ENCODE measurements at places on chromosomes 2 and 18. TPM values are rescaled to one million over a fixed set of nuclear protein-coding genes. Genes with fewer than 3 reads are reported as not detected.

DNA sequence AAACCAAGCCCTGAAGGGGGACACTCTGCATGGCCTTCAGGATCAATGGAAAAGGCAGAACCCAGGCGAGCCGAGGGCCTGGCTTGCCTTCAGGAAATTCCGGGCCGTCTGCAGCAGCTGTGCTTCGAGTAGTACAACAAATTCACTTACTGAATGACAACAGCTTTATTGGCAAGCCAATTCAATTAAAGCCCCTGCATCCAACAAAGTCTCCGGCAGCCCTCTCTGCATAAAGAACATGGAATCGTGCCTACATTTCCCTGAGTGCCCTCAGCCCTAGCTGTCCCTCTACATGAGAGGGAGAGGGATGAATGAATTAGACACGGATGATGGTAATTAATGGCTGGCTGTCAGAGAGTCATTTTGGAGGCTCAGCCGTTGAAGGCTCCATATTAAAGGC, 189.0 kb downstream of the BCL11A start:
- DNase-seq = peak; percentile 34

IL37 gene
- polyA plus RNA-seq = not detected

- DNase-seq = no peak
These were observed 120.9 kb downstream of the DHRS9 start for GRCh38 chr2:169190197-169190775.

GRCh38 chr18:25880441-25880840, 210.0 kb downstream of the SS18 start:
- no peak for DNase-seq

GRCh38 chr2:98896416-98896815, 39.6 kb downstream of the CRACDL start:
- no peak for DNase-seq

- no peak for DNase-seq
These were observed 516.3 kb upstream of the FSIP2 start for GRCh38 chr2:185222311-185222710.

- DNase-seq = no peak
These were observed 2.9 kb downstream of the DNPEP start for GRCh38 chr2:219384859-219385258.

- peak; percentile 38 for DNase-seq
These were observed 13.6 kb upstream of the THADA start for GRCh38 chr2:43609290-43609918.

HRH4 gene
- 0.06 TPM for polyA plus RNA-seq

ZNF385B gene
- polyA plus RNA-seq = 7.9 TPM

DNAH7 gene
- polyA plus RNA-seq = 0.28 TPM

DNA sequence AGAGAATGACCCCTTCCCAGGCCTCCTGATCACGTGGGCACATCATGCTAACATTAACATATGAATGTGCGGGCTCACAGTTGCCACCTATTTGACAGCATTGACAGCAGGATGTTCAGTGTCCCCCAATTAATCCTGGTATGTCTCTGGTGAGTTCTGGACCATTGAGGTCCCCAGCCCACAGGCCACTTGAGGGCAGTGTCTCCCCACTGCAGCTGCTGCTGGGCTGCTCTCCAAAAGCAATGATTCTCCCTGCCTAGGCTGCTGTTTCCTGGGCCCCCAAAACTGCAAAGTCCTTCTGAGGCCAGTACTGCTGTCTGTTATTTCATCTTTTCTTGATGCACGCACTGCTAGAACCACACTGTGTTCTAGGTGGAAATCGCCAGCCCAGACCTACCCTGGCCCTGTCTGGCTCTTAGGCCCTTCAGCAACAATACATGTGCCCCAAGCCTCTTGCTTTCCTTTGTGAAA, 52.7 kb upstream of the MAPK4 start:
- no peak for DNase-seq

GRCh38 chr18:56662063-56662408, 10.9 kb downstream of the WDR7 start:
- DNase-seq = no peak

GRCh38 chr2:71589763-71590162, 136.4 kb downstream of the DYSF start:
- DNase-seq = no peak

DNA sequence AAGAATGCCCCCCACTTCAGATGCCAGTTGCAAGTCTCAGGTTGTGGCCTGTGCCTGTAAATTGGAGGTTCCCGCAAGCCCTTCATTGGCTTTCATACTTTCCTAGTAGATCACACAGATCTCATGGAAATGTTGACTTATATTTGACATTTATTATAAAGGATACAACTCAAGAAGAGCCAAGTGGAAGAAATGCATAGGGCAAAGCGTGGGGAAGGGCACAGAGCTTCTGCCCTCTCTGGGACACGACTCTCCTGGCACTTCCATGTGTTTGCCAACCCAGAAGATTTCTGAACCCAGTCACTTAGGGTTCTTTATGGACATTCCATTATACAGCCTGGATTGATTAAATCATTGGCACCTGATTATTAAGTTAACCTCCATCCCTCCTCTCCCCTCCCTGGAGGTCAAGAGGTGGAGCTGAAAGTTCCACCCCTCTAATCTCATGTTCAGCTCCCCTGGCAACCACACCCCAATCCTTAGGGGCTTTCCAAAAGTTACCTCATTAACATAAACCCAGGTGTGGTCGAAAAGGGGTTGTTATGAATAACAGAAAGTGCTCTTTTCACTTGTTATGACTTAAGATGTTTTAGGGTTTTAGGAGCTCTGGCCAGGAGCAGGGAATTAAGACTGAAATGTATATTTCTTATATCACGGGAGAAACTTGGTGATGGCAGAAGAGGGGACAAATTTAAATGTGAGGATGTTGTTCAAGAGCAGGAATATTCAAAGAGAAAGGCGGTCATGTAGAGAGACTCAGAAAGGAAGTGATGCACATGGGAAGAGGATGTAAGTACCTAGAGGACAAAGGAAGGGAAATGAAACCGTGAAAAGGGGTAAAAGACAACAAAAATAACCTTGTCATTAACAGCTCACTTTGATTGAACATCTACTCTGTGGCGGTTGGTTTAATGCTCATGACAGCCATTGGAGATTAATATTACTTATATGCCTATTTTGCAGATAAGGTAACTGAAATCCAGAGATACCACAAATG, 31.8 kb downstream of the SP100 start:
- DNase-seq = no peak

- no peak for DNase-seq
These were observed 51.0 kb upstream of the MCFD2 start for GRCh38 chr2:46966576-46966975.

GLB1L gene
- polyA plus RNA-seq = 4.4 TPM

- no peak for DNase-seq
These were observed 69.8 kb upstream of the SCN7A start for GRCh38 chr2:166563894-166564293.

CD302 gene
- polyA plus RNA-seq = 13.0 TPM

DNA sequence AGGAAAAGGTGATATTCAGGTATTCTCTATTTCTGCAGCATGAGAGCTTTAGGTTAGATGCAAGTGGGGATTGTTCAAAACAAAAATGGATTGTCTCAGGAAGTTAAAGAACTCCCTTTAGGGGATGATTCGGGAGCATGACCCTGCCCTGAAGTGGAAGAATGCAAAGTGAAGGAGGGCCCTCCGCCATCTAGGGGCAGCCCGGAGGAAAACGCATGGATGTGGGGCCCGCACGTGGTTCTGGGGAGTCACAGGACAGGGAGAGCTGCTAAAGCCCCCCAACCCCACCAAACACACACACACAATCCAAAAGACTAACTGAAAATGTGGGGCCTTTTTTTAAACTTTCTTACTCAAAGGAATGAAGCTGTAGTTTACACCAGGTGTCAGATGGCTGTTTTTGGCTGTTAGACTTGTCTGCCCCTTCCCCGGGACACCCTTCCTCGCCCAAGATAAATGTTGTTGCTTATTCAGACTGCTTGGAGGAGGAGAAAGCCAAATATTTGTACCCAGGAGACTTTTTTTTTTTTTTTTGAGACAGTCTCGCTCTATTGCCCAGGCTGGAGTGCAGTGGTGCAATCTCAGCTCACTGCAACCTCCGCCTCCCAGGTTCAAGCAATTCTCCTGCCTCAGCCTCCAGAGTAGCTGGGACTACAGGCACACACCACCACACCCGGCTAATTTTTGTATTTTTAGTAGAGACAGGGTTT, 78.8 kb downstream of the HNRNPLL start:
- DNase-seq = no peak

DNA sequence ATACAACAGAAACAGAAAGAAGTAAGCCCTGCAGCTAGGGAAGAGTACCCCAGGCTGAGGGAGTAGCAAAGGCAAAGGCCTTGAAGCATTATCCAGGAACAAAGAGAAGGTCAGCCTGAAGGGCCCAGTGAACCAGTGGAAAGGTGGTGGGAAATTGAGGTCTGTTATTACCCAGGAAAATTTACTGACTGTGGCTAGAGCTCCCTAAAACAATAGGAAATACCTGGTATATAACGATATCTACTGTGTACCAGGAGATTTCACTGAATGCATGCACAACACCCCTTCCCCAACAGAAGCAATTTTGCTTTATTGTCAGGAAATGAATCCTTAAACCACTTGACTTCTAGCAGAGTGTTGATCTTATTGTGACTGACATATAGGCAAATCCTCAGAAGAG, 365.3 kb downstream of the ERBB4 start:
- DNase-seq = no peak

GRCh38 chr2:28178946-28179345, 213.7 kb upstream of the FOSL2 start:
- no peak for DNase-seq

TYMS gene
- polyA plus RNA-seq = 45.0 TPM

DNA sequence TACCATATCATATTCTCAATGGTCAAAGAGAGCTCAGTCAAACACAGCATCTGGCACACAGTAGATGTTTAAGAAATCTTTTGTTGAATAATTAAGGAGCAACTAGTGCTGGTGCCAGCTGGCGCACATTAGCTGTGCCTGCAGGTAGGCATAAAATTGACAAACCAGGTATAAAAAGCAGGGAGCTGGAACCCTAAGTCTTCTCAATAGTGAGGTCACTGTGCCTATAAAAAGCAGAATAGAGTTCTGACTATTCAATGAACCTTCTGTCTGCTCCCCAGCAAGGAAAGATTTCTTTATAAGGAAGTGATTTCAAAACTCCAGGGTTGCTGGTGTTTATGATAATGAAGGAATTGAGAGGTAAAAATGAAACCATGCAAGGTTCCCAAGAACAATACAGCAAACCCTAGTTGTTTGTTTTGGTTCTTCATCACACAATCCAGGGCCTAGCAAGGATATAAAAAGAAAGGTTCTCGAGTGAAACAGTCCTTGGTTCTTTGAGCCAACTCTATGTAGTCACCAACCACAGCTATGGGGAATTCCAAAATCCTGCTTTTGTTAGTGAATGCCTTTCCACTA, 76.1 kb downstream of the THADA start:
- no peak for DNase-seq

DNA sequence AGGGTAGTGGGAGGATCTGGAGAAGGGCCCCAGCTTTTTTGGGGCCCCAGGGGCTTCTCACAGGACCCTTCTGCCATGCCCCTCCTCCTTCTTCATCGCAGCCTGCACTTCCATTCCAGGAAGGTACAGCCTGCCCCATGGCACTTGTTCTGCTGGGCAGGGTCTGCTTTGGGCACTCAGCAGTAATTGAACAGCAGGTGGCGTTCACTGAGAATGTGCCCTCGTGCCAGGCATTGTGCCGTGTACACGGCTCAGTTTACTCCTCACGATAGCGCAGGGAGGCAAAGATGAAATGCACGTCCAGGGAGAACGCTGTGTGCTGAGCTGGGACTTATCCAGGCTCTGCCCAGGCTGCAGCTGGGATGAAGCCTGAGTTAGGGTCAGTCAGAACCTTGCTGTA, 54.8 kb upstream of the ASB18 start:
- no peak for DNase-seq

- DNase-seq = no peak
These were observed 221.0 kb downstream of the ZNF407 start for GRCh38 chr18:74818516-74819175.

DNA sequence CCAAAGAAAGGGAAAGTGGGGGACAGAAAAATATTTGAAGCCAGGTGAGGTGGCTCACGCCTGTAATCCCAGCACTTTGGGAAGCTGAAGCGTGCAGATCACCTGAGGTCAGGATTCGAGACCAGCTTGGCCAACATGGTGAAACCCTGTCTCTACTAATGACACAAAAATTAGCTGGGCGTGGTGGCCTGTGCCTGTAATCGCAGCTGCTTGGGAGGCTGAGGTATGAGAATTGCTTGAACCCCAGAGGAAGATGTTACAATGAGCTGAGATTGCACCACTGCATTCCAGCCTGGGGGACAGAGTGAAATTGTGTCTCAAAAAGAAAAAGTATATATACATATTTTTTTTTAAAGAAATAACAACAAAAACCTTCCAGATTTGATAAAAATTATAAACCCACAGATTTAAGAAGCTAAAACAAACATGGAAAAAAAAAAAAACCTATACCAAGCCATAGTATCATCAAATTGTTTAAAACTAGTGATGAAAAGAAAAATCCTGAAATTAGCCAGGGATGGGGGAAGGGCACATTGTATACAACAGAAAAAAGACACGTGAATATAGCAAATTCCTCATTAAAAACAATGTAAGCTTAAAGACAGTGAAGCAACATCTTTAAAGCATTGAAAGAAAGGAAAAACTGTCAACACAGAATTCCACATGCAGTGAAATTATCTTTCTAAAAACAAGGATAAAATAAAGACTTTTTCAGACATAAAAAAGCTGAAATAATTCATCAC, 40.4 kb upstream of the MYCN start:
- DNase-seq = no peak

WDR43 gene
- polyA plus RNA-seq = 30.6 TPM

DNA sequence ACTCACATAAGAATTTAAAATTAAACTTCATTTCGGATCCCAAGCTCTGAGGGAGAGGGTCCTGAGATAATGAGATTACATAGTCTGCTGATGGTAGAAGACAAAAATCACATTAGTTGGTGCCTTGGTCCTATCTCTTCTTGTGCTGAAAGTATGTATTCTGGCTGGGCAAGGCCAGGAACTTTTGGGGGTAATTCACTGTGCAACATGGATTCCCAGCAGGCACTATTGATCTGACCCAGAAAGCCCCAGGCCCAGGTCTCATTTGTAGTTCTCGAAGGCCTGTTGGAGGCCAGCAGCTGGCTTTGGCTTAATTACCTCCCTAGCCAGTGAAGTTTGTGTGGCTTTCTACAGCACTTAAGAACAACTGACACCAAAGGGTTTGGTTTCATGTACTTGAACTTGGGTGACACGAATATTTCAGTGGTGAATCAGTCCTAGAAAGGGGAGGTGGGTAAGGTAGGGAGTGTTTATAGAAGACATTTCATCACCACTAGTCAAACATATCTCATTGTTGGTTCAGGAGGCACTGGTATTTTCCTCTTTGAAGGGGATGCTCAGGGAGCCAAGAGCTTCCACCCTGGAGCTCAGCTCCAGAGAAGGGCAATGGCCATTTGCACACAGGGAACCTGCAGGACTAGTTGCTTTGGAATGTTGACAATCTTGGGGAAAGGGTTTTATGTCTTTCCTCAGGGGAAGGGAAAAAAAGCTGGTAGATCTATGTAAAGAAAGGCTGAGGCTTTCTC, 217.8 kb downstream of the OSR1 start:
- no peak for DNase-seq

All from hindlimb muscle (tissue), 1 donor.